ENCODE measurements at places on chromosomes 1 and 21.

DNA sequence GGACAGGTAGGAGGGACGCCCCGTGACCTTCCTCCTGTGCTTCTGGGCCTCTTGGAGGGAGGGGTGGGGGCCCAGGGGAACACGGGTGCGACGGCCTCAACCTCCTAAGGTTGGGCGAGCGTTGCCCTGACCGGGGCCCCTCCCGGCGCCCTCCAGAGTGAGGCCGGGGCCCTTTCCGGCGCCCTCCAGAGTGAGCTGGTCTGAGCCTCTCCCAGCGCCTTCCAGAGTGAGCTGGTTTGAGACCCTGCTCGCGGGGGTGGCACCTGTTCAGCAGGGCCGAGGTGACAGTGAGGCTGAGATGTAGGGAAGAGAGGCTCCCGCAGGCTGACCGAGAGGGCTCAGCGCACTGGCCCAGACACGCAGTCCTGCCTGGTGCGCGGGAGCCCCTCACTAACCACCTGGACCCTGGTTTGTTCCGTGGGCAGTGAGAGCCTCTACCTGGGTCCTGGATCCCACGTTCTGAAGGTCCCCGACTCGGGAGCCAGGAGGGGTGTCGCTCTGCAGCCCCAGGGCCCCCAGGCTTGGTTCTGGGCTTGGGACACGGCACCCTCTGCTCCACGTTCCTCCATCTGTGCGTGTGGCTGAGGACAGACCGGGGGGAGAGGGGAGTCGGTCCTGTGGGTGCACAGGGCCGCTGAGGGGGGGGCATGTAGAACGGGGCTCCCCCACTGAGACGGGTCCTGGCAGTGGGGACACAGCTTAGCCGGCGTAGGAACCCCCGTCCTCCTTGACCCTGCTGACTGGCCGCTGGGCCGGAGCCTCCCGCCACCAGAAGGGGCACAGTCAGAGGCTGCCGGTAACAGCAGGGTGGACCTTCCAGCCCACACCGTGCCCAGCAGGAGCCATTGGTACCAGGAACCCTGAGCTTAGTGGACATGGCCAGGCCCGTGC, 1.4 kb downstream of the COL6A1 start:
- no peak for DNase-seq

DNA sequence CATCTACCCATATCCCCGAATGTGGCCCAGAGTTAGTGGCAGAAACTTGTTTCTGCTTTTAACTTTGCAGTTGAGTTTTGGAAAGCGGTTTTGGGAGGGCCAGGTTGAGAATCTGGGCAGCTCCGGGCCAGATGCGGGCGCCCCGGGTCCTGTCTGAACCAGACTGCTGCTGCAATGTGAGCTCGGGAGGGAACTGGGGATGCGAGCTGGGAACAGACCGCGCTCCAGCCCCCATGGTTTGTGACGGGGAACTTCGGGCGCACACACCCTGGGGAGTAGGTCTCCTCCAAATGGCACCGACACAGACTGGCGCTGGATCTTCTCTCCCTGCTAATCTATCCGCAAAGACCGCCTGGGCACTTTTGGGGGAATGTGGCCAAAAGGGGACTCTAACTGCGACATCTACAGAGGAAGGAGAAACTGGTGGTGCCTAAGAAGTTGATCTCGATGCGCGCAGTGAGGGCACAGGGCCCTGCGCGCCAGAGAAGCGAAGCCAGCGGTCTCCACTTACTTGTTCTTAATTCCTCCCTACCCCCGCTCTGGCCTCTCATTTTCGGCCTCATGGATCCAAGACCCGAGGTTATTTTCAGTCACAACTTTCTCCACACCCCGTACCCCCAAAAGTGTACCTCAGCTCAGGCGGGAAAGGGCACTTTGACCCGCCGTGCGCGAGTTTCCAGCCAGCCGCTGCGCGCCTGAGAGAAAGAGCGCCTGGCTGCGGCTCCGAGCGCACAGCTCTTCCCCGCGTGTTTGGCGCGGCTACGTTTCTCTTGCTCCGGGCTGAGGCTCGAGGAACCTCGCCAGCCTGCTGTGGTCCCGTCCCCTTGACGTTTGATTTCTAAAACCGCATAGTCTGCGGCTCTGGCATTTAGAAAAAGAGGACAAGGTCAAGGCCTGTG, 411.0 kb upstream of the ESRRG start:
- no peak for DNase-seq

- DNase-seq: no peak
Observed at GRCh38 chr1:234565132-234565531, 44.8 kb downstream of the IRF2BP2 start.

DNA sequence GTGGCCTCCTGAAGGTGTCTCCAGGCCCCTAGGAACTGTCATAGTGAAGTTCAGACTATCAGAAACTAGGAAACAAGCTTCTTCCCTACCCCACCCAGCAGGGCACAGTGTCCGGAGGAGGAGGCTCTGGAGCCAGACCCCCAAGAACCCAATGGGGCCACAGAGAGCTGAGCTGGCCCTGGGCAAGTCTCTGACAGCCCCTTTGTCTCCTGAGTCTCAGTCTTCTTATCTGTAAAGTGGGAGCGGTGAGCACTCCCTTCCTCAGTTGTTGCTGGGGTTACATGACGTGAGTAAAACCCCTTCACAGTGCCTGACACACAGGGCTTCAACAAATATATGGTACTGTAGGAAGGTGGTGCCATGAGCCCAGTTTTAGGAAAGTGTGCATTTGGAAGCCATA, 675.8 kb downstream of the MATN1 start:
- no peak for DNase-seq

- DNase-seq: no peak
Observed at GRCh38 chr1:201504179-201504631, 2.7 kb downstream of the CSRP1 start.

DNA sequence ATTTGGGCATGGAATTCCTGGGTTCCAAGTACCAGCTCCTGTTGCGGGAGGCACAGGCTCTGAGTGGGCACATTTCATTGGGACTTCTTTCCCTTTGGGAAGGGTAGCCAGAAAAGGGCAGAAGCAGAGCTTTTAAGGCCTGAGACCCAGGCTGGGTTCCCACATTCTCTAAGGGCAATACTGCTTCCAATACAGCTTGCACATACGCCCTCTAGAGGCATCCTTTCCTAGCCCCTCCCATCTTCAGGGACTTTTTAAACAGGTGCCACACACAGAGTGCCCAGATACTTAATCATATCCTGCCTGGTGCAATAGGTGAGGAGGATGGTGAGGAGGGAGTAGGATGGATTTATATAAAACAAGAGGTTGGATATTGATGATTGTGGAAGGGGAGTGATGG, 5.7 kb downstream of the GPR88 start:
- DNase-seq: no peak

- no peak for DNase-seq
Observed at GRCh38 chr1:175173531-175173930, 19.0 kb downstream of the KIAA0040 start.

DNA sequence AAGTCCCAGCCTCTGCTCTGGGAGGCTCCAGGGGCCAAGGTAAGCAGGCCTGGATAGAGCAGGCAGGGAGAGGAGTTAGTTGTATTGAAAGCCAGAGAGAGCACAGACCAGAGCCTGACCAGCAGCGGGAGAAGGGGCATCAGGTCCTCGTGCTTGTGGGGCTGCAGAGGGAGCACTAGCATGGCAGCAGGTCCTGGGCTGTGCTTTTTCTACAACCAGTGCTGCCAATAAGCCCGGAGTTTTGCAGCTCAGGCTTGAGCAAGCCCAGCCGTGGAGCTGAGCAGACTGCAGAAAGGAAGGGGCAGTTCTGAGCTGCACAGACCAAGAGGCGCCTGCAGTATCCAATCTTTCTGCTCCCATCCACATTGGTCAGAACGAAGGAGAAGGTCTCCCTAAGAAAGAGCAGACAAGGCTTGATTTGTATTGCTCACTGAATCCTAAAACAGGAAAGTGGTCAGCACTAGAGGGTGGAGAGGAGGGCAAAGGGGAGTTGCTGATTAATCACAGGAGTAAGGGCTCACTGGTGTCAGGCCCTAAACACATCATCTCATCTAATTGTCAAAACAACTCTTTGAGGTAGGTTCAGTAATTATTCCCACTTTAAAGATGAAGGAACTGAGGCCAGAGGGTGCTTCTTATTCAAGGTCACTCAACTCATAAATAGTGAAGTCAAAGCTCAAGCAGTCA, 2.7 kb downstream of the DENND2D start:
- DNase-seq: no peak

DNA sequence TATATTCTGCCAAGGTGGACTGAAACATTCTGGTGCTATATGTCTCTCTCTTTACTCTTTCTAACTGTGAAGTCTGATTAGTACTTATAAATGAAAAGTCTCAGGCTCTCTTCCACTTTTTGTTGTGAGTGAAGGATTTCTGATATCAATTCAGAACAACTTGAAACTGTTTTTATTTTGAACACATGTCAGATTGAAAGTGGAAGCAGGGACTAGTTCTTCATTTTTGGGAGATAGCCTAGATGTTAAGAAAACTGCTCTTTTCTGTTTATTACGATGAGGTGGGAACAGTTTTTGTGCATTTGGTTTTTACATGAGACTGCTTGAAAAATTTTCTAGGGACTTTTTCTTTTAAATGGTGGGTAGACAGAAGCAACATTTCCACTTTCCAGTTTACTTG, 14.5 kb upstream of the GBP3 start:
- DNase-seq: no peak

DNA sequence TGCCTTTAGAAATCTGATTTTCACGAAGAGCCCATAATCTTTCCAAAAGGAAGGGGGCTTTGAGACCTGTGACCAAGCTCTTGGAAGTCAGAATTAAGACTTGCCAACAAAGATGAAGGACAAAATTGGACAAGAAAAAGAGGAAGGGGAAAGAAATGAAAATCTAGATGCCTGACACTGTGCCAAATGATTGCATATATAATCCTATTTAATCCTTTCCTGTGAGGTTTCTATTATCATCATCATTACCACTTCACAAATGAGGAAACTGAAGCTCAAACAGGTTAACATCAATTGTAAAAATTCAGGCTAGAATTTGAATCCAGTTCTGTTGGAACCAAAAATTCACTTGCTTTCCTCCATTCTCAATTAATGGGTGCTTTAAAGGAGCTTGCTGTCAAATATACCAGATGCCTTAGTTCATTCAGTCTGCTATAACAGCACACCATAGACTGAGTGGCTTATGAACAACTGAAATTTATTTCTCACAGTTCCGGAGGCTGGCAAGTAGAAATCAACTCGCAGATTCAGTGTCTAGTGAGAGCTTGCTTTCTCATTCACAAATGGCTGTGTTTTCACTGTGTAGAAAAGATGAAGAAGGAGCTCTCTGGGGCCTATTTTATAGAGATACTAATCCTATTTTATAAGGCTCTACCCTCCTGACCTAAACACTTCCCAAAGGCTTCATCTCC, 197.5 kb upstream of the ST6GALNAC5 start:
- DNase-seq: no peak

- DNase-seq: no peak
Observed at GRCh38 chr1:208538587-208538986, 294.4 kb upstream of the PLXNA2 start.

- no peak for DNase-seq
Observed at GRCh38 chr1:158371188-158371953, 17.7 kb downstream of the CD1E start.

DNA sequence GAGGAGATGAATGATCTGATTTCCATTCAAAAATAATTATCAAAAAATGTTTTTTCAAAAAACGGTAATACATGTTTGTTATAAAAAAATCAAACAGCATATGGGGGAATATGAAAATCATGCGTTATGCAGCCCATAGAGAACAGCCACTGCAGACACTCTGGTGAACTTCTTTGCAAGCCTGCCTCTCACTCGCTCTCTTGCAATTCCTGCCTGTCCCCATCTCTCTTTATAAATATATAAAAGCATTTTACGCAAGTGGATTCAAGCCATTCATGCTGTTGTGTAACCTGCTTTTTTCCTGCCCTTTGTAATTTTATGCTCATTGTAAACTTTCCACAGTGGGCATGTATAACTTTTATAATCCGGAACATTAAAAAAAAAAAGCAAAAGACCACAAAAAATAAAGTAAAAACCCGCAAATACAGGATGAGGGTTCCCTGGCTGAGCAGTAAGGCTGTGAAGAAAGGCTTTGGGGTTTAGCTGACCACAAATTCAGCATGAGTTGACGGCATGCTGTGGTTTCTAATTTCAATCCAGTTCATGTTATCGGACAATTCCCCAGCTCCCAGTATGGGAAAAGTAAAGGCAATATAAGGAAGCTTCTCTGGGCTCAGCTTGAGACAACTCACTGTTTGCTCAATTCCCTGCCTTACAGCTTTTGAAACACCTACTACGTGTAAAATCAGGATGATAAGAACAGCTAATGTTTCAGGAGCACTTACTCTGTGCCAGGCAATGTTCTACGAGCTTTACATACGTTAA, 52.8 kb upstream of the ZBTB40 start:
- no peak for DNase-seq

GRCh38 chr1:184292101-184292500, 94.7 kb upstream of the C1orf21 start:
- no peak for DNase-seq

GRCh38 chr1:9842781-9843575, 19.2 kb upstream of the CLSTN1 start:
- DNase-seq: peak; percentile 85

GRCh38 chr1:3251099-3251806, 182.2 kb downstream of the PRDM16 start:
- no peak for DNase-seq

DNA sequence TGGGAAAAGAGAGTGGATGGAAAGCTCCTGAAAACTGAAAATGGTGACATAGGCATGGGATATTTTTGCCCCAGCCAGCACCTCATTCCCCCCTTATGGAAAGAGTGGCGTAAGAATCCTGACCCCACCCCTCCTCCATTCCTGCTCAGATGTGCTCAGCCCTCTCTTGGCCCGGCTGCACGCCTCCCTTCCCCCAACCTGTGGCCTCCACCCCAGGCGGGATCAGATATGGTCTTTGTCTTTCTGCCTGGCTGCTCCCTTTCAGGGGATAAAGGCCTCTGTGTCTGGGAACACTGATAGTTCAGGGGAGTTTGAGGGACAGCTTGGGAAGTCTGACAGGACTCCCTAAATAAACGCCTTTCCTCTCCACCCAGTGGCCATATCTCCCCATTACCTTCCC, 49.8 kb downstream of the KIRREL1 start:
- no peak for DNase-seq

Data from NCI-H345 (cell line).